ENCODE measurements at places on chromosomes 4 and X. TPM values are rescaled to one million over a fixed set of nuclear protein-coding genes. Genes with fewer than 3 reads are reported as not detected.

- DNase-seq: no peak
Observed at GRCh38 chr4:153780221-153780620, 8.7 kb downstream of the SFRP2 start.

- no peak for DNase-seq
Observed at GRCh38 chr4:2689825-2690700, 66.1 kb downstream of the TNIP2 start.

DNA sequence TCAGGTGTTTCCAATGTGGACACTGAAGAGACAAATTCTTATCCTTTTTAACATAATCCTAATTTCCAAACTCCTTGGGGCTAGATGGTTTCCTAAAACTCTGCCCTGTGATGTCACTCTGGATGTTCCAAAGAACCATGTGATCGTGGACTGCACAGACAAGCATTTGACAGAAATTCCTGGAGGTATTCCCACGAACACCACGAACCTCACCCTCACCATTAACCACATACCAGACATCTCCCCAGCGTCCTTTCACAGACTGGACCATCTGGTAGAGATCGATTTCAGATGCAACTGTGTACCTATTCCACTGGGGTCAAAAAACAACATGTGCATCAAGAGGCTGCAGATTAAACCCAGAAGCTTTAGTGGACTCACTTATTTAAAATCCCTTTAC lies 18.6 kb downstream of the TLR7 start:
- no peak for DNase-seq

DNA sequence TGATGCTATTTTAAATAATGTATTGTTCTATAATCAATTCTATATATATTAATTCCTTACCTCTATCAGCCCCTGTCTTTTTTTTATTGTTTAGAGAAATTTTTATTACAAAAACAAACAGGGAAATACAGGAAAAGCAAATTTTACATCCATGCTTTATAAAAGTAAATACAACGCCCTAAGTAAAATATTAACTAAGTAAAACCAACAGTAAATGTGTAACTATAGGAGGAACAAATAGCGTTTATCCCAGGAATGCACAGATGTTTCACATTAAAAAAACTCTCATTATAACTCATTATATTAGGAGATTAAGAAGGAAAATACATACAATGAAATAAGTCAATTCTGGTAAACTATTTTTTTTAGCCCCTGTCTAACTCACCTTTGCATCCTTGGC lies 8.2 kb upstream of the ITM2A start:
- no peak for DNase-seq

DNA sequence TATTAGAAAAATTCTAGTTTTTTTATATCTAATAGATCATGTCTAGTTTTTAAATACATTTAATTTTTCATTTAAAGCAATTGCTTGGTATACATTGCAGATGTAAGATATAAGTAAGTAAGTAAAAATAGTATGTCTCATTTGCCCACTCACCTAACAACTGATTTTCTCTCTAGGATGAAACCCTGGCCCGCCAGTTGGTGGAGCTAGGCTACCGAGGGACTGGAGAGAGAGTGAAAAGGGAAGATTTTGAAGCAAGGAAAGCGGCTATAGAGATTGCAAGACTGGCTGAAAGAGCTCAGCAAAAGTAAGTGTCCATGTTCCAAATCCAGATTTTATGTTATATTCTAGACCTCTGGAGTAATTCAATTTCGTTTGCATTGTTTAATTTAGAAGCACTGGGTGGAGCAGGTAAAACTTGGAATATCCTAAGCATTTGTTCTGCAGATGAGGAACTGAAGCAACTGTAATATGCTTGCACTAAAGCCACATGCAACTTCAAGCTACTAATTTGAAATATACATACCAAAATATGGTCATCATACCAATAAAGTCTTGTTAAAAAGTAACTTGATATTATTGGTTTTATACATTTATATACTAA lies 27.1 kb downstream of the CFAP299 start:
- DNase-seq: peak; percentile 19

DNA sequence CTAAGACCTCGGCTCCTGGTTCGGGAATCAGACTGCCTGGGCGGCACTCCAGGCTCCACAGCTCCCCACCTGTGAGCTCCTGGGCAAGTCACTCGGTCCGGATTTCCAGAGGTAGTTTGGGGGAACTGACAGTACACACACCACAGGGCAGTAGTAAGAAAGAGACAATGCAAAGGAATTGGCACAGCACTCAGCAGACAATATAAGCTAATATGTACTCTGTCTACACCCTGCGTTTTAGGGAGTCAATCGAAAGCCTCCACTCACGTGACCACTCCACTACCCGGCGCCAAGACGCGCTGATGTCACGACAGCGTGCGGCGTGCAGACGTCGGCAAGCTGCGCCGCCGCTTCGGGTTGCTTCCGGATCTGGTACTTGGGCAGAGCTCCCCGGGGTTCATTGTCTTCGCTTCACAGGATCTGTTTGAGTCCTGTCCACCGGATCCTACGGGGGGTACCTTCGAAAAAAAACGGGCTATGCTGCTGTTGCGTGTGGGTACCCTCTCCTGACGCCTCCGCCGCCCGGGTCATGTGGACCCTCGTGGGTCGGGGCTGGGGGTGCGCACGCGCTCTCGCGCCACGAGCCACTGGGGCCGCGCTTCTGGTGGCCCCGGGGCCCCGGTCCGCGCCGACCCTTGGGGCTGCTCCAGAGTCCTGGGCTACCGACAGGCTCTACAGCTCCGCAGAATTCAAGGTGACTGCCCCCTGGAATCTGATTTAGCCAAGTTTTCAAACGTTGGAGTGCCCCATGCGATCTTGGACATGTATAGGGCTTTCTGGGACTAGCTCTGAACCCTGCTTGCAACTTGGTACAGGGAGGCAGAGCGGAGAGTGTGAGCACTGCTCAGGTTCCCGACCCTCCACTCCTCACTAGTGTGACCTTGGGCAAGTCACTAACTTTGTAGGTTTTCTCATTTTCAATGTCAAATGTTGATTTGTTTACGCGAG lies at the start of gene GUF1:
TSS of gene GUF1 (plus strand) at position 327 of the 948 bp plus-strand sequence. CDS start at position 530, 203 bp downstream.
- DNase-seq: peak; percentile 93

DNA sequence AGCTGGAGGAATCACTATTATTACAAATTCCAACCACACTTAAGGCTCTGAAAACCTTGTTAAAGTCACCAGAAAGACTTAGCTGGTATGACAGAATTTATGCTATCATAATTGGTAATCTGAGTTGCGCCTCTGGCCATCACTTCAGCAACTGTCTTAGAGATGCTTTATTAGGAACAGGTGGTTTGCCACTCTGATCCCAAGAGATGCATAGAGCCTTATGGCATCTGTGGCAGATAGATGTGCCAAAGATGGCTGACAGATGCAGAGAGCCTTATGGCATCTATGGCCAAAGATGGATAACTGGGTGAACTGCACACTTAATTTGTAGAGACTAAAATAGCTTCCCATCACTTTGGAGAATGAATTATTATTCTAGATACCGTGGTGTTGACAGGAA lies 32.3 kb upstream of the PLAC8 start:
- no peak for DNase-seq

GRCh38 chrX:2962381-2962780 lies 33.2 kb upstream of the ARSD start:
- DNase-seq: no peak

- no peak for DNase-seq
Observed at GRCh38 chr4:147542229-147542990, 61.5 kb downstream of the EDNRA start.

GRCh38 chrX:51837921-51838320 lies 55.5 kb upstream of the MAGED1 start:
- DNase-seq: peak; percentile 34

GRCh38 chr4:36392916-36393315 lies 111.5 kb downstream of the DTHD1 start:
- DNase-seq: no peak

DNA sequence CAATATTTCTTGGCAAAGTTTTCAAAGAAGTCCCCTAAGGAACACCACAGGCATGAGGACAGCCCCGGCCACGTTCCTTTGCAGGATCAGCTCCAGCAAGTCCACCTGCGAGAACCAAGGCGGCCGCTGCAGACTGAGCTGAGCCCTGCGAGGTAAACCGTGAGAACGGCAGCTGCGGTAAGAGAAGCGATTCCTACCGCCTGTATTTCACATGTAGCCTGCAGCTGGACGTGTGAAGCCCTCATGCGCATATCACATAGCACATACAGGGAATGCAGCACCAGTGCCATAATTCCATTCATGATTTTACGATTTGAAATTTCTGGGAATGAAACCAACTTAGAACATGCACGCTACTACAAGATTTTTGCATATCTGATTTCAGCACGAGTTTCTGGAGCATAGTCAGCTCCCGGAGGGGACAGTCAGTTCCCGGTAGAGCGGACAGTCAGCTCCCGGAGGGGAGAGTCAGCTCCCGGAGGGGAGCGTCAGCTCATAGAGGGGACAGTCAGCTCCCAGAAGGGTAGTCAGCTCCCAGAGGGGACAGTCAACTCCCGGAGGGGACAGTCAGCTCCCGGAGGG lies 41.7 kb downstream of the FGFRL1 start:
- DNase-seq: peak; percentile 58

DNA sequence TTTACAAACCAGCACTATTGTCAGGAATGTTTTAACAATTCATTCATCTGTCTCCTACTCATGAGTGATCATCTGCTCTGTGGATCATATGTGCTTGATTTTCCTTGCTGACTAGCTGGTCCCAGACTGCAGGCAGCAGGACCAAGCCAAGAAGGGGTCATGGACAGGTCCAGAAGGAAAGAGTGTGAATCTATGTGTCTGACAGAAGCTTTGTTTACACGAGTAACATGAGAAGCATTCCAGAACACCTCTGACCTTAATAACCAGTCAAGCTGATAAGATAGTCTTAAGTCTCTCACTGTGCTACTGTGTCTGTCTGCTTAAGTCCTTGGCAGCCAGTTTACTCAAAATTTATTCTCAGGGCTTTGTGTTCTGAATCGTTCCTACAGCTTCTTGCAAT lies 39.0 kb downstream of the GUCY1A1 start:
- peak; percentile 61 for DNase-seq

- DNase-seq: no peak
Observed at GRCh38 chr4:114108869-114109268, 129.4 kb upstream of the ARSJ start.

DNA sequence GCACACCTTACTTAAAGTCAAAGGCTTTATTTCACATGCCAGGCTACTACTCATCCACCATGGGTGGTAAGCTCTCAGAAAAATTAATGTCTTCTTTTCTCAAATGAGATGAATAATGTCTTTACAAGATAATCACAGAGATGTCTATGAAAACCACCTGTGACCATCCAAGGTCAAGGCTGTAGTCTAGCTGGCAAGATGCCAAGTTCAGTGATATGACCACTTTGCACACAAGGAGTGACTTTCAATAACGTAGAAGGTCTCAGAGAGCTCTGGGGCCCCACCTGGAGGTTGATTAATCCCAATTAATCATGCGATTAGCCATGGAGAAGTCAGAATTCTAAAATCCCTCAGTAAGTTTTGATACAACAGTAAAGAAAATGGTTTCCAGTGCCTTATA lies 20.5 kb downstream of the ANOS1 start:
- no peak for DNase-seq

DNA sequence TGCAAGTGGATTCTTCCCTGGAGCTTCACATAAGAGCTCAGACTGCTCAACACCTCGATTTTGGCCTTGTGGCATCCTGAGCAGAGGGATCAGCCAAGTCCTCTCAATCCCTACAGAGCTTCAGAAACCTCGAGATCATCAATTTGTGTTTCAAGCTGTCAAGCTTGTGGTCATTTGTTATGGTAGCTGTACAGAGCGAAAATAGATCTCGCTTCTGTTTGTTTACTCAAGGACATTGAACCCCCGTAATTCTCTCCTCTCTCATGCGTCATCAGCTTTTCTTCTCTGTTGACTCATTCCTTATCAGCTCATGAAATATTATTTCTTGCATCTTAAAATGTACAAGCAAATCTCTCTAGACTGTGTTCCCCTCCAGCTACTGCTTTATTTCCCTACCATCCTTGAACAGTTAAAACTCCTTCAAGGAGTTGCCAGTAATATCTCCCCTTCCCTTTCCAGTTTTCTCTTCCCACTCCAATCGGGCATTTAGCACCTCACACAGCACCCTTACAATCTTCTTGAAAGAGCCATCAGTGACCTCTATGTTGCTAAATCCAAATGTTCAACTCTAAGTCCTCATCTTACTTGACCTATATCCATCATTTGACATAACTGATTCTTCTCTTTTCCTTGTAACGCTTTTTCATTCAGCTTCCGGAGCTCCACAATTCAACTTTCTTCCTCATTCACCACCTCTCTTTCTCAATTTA lies 106.2 kb upstream of the FAT1 start:
- no peak for DNase-seq

DNA sequence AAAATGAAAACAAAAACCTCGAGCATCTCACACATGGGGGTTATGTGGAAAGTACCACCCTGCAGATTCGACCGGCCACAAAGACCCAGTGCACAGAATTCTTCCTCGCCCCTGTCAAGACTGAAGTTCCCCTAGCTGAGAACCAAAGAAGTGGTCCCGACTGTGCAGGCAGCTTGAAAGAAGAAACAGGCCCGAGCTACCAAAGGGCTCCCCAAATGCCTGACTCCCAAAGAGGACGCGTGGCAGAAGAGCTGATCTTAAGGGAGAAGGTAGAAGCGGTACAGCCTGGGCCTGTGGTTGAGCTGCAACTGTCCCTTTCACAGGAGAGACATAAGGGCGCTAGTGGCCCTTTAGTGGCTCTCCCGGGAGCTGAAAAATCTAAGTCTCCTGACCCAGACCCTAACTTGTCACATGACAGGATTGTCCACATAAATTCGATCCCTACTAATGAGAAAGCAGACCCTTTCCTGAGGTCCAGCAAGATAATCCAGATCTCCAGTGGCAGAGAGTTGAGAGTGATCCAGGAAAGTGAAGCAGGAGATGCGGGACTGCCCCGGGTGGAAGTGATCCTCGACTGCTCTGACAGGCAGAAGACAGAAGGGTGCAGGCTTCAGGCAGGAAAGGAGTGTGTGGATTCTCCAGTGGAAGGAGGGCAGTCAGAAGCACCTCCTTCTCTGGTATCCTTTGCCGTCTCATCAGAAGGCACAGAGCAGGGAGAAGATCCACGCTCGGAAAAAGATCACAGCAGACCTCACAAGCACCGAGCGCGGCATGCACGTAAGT lies 108.8 kb upstream of the MYOZ2 start:
- no peak for DNase-seq

- DNase-seq: no peak
Observed at GRCh38 chrX:1137531-1137930, 74.9 kb downstream of the CRLF2 start.

DNA sequence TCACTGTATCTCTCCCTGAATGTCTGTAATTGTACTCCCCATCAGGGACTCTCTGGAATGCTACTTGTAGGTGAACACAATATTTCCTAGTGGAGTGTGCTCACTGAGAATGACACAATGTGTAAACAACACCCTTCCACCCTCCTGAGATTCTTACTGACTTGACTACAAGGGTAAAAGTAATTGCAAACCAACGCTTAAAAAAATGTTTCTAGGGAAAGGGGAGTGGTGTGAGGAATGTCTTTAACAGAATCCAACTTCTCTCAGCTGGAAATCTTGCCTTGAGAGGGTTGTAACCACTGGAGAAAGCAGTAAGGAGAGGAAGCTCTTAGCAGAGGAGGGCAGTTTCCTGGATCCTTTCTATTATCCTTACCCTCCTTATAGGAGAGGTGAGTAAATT lies 5.1 kb upstream of the RAPGEF2 start:
- DNase-seq: no peak

The JAKMIP1 gene
- polyA plus RNA-seq: not detected

The TMPRSS11B gene
- 0.22 TPM for polyA plus RNA-seq

The ARMCX4 gene
- 24.6 TPM for polyA plus RNA-seq

The TLR7 gene
- 1.2 TPM for polyA plus RNA-seq

The DCAF16 gene
- polyA plus RNA-seq: 60.3 TPM

The HERC5 gene
- 4.8 TPM for polyA plus RNA-seq

The TEX11 gene
- not detected for polyA plus RNA-seq

The GPR82 gene
- polyA plus RNA-seq: 0.18 TPM

The LUZP4 gene
- not detected for polyA plus RNA-seq

All from right lung (tissue), 10 donors.